Dermis microvascular lymphatic vessel endothelial cell (primary cell): ENCODE measurements at places on chromosomes 3 and 15.

- no peak for DNase-seq
These were observed 9.4 kb upstream of the KIF7 start for GRCh38 chr15:89664441-89665350.

- no peak for DNase-seq
These were observed 40.4 kb downstream of the ACSBG1 start for GRCh38 chr15:78193731-78194567.

DNA sequence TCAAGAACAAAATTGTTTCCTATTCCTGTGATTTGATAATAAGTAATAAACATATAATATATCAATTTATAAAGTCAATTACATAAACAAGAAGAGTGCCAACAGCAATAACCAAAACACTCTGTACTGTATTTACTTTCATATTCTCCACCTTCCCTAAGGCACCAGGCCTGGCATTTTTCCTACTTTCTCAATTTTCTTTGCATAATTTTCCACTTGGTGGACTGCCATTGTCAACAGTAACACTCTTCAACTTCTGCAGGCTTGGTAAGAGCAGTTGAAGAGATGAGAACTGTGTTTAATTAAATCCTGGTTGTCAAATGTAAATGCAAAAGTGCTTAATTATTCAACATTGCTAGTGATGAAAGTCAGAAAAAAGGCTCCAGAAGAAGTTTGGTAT lies 229.8 kb upstream of the PLSCR5 start:
- DNase-seq: no peak

DNA sequence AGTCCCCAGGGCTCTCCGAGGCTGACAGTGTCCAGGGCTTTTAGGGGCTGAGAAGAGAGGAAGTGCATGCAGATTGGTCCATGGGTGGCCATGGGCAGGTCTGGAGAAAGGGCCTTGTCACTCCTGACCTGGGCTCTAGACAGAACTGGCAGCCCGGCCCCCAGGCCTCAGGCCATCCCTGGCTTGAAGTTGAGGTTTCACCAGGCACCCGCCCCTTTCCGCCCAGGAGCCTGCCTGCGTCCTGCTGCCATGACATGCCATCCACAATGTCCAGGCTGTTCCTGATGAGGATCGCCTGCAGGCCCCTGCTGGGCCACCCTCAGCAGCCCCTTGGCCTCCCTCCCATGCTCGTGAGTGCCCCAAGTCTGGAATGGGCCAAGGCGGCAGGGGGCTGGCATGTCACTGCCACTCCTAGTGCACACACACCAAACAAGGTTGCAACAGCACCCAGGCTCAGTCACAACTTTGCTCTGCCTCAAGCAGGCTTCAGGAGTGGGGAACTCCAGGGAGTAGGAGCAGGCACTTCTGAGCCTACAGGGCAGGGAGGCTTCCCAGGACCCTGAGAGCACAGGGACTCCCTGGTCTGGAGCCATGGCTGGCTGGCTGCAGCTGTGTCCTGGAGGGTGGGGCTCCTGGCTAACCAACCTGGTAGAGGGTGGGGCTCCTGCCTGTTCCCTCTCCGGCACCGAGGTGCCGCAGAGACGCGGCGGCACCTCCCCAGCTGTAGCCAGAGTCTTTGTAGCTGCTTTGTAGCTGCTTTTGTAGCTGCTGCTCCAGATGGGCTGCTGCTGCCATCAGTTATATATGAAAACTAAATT lies 1457.1 kb upstream of the GBE1 start:
- DNase-seq: no peak

DNA sequence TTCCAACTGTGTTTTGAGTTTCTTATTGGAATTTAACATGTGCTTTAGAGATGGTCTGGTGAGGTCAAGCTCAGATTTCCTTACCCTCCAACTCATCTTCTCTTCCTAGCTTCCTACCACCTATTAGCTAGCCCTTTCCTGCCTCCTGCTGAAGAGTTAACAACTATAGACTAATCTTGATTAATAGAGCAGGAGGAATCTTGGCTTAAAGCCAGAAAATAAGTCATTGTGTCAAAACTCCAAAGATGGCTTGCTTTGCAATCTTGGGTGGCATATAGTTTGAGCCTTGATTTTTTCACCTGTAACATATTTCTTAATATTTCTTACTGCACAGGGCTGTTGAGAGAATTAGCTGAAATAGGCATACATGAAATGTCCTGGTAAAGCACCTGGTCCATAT lies 27.3 kb downstream of the BCL2L10 start:
- no peak for DNase-seq

GRCh38 chr15:33874156-33874555 lies 94.1 kb upstream of the CHRM5 start:
- no peak for DNase-seq

DNA sequence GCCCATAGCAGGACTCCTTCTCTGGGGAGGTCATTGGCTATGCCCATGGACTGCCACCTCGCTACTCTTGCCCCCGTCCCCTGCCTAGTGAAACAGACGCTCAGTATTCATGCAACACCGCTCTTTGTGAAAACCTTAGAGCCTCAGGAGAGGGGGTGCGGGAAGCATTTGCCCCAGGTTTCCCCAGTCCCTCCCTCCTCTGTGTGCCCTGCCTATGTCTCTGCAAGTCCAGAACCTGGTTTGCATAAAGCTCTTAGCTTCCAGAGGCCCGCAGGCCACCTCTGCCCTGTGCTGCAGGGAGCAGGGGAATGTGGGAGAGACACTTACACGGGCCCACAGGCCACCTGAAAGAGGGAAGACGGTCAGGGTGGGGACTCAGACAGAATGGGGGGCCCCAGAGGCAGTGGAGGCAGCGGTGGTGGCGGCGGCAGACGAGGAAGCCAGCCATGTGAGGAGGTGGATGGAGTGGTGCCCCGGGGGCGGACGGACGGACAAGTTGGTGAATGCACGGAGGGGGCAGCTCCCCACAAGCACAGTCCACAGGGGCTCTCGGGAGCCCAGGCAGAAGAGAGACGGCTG lies 33.8 kb upstream of the CTSH start:
- no peak for DNase-seq

GRCh38 chr15:75025107-75025506 lies 1.7 kb downstream of the PPCDC start:
- DNase-seq: no peak

DNA sequence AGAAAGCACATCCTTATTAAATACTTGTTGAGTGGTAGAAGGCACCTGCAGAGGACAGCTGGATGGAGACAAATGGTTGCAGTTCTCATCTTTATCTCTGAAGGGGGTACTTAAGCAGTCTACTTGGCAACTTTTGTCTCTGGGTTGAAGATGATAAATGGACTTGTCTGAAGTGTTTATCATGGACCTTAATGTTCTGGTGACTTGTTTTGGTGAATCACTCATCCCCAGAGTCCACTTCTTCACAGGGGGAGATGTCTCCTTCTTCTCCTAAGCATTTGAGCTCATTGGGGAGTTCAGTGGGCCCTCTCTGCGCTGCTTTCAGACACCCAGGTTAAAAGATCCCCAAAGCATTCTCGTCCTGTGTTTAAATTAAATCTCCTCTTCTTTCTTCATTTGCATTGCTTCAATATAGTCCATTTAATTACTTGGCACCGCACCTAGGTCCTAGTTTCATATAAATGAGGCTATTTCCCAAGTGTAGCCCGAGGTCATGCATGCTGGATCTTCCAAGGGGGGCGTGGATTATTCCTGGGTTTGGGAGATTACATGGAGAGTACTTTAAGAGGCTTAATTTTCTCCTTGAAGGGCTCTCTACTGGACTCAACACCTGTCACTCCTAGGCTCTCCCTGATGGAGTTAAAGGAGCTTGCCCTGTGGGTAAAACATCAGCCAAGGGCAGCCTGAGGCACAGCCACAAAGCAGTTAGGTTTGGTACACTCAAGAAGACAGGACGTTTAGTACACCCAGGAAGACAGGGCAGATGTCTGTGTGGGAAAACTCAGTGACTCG lies 239.3 kb upstream of the C2CD4B start:
- no peak for DNase-seq

DNA sequence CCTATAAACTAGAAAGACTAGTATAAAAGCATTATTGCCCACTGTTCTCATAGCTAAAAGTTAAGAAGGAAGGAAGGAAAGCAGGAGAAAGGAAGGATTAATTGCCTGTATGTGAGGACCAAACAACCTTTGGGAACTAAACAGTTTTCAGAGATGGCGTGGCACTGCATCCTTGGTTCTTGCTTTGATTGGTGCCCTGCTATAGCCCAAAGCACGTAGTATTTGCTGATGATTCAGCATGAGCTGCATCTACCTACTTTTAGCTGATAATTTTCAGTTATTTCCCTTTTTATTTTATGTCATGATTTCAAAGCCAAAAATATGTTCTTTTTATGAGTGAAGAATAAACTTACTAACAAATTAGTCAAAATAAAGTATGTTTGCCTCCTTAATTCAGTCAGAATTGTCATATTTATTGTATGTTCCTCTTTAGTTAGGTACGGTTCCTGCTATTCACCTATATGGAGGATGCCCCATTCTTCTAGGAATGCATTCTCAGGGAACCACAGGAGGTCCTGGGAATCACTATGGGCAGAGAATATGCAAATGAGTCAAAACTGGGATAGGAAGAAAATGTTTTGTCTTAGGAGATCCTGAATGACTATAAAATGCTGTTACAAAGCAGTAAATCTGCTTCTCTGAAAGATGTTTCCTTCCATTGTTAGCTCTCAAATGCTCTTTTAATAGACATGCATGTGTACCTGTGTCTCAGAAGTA lies 65.4 kb upstream of the THSD4 start:
- DNase-seq: no peak

- DNase-seq: no peak
These were observed 317.2 kb upstream of the PROK2 start for GRCh38 chr3:72102112-72102616.

DNA sequence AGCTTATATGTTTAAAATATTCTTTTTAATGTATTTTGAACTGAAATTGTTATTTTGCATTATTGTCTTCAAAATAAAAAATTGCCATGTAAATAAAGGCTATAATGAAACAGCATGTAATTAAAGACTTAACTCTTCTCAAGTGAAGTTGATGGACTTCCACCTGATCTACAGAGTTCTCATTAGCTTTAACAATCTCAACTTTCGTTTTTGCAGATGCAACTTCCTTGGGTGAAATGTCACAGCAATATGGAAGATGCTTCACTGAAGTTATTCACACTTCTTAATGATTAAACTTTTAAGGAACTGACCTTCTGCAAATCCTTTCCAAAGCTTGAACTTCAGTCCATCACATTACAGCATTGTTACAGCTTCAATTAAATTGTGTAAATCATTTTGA lies 63.6 kb downstream of the OSTN start:
- DNase-seq: no peak

GRCh38 chr3:16494094-16494493 lies 19.4 kb downstream of the RFTN1 start:
- DNase-seq: no peak

- no peak for DNase-seq
These were observed 1000.9 kb downstream of the AGBL1 start for GRCh38 chr15:87080547-87080946.

DNA sequence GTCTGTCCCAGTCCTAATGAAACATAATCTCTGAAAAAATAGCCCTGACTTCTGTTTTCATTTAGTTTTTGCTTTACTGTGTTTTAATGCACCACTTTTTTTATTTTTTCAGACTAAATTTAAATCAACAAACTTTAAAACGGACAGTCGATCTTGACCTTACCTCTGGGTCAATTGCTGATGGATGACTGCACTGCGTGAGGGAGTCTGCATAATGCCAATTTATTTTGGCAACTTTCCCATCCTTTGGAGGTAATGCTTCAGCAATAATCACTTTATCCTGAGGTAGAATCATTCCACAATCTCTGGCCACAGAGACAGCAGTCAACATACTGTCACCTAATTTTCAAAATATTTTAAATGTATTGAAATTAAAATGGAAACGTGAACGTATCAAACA lies 32.5 kb upstream of the GP5 start:
- no peak for DNase-seq

GRCh38 chr3:12622335-12622734 lies 41.6 kb downstream of the RAF1 start:
- DNase-seq: no peak

DNA sequence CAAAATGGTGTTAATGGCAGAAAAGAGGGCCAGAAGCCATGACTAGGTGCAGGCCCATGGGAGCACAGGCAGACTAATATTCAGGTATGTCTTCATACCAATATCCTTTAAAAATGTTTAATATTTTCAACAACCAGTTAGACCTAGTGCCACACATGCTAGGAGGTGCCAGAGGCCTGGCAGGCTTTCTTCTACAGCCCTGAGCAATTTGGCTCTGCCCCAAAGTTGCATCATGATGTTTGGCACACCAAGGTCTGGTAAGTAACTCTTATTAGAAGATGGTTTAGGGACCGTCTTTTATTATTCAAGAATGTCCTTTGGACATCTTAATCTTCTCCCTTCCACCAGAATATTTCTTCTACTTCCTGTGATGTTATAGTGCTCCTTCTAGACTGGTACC lies 34.8 kb downstream of the MITF start:
- no peak for DNase-seq

- no peak for DNase-seq
These were observed 58.8 kb downstream of the CCDC54 start for GRCh38 chr3:107436029-107436428.

- DNase-seq: no peak
These were observed 485 bp downstream of the CELF6 start for GRCh38 chr15:72319360-72319984.
